OCI-LY7 (cell line): ENCODE measurements at places on chromosomes 7 and 10.

- DNase-seq, result no peak
These were observed 135.4 kb upstream of the SEMA3D start for GRCh38 chr7:85322252-85322651.

- DNase-seq, result no peak
These were observed 1091.2 kb downstream of the KCNMA1 start for GRCh38 chr10:76546411-76546810.

GRCh38 chr7:12031638-12032037 is 179.5 kb upstream of the TMEM106B start:
- DNase-seq, result no peak

DNA sequence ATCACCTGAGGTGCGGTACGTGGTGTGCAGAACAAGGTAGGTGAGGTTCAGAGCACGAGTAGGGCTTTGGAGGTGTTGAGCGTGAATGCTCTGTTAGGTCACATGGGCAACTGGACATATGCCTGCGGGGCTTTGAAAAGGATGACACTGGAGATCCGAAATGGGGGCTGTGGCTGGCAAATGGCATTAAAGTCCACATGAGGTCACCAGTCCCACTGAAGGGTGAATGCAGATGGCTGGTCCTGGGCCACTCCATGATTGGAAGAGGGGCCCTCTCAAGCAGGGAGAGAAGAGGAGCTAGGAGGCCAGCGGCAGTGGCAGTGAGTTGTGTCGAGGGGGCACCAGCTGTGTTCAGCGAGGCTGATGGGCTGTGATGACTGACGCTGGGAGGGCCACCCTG is 254.9 kb upstream of the SHH start:
- DNase-seq, result no peak

DNA sequence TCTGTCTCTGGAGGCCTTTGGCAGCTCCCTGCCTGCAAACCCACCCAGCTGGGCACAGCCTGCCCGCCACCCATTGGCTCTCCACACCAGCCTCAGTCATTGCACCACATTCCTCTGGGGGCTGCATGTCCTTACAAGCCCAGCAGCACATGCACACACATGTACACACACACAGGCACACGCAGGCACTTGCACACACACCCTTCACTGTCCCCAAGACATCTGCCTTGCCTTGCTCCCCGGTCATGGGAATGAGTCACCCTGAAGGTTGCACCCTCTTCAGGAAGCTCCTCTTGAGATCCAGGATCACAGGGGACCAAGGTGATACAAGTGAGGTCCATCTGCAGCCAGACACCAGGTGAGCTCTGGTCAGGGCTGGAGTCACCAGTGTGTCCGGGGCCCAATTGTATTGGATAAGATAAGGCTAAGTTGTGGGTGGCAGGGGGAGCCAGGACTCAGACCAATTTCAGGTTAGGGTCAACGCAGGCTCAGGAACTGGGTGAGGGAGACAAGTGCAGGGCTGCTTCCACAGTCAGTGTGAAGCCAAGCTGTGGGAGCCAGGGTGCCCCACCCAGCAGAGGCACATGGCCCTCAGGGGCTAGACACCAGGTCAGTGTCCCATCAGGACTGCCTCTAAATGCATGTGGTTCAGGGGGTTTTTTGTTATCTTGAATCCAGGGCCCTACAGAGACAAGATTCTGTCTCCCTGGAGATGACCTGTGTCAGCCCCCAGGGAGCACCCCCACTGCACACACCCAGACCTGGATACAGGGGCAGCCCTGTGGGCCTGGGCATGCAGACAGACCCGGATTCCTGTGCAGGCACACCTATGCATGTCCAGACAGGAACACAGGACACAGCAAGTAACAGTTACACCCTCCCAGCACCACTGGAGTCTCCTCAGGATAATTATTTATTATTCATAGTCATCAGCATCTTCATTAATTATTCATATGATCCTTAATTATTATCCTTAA is 33.8 kb downstream of the KCNH2 start:
- no peak for DNase-seq

DNA sequence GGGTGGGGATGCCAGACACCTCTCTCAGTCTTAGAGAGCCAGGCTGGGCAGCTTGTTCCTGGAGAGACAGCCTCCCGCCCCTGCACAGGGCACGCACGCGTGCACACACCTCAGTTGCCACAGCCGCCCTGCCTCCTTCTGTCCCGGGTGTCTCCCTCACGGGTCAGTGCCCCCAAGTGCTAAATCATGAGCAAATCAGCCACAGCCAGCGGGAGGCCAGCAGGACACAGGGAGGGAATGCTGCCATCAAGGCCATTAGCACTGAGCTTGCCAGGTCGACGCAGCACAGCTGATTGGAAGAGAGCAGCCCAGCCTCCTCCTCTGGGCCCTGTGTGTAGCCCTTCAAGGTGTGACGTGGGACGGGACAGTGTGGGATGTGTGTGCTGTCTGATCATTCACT is 130.4 kb downstream of the CDH23 start:
- DNase-seq, result no peak

DNA sequence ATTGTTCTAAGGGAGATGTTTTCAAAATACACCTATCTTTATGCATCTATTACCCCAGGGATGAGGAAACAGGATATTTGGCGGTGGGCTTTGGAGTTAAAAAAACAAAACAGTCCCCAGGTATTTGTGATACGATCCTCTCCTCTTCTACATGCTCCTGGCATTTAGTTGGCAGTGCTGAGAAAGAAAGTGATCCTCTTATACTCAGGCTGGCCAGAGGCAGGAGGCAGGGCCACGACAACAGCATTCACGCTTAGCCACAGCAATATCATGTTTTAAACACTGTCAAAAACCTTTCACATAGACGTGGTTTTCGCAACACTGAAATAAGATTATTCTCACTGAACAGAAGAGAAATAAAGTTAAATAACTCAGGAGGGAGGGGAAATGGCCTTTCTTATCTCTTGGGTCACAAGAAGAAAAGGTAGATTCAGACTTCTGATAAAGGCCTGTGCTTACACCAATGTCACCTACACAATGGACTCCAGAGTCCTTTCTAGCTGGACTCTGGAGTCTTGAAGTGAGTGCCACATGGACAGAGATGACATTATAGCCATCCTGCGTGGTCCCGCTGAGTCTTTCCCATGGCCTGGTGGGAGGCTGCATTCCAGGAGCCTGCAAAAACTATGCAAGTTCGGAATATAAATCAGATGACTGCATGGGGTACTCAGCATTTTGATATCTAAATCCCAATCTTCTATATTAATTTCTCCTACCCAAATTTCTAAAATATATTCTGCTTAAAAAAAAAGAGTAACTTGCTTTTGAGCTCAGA is 88.7 kb downstream of the PIP4K2A start:
- DNase-seq, result no peak

GRCh38 chr10:67779465-67780203 is 58.4 kb downstream of the DNAJC12 start:
- DNase-seq, result peak; percentile 91

GRCh38 chr7:25665374-25665773 is 437.1 kb upstream of the NPVF start:
- no peak for DNase-seq

- no peak for DNase-seq
These were observed 175.9 kb downstream of the EBF3 start for GRCh38 chr10:129788215-129788614.

GRCh38 chr10:26031300-26031699 is 97.3 kb downstream of the MYO3A start:
- no peak for DNase-seq
